Spleen (tissue), 13 donors: ENCODE measurements at places on chromosomes 4 and X. TPM values are rescaled to one million over a fixed set of nuclear protein-coding genes. Genes with fewer than 3 reads are reported as not detected.
A peak's percentile ranks its signal among the peaks of the same experiment; 100 is the strongest.

The BLTP1 gene
- polyA plus RNA-seq = 15.4 TPM

The XG gene
- polyA plus RNA-seq = 0.22 TPM

DNA sequence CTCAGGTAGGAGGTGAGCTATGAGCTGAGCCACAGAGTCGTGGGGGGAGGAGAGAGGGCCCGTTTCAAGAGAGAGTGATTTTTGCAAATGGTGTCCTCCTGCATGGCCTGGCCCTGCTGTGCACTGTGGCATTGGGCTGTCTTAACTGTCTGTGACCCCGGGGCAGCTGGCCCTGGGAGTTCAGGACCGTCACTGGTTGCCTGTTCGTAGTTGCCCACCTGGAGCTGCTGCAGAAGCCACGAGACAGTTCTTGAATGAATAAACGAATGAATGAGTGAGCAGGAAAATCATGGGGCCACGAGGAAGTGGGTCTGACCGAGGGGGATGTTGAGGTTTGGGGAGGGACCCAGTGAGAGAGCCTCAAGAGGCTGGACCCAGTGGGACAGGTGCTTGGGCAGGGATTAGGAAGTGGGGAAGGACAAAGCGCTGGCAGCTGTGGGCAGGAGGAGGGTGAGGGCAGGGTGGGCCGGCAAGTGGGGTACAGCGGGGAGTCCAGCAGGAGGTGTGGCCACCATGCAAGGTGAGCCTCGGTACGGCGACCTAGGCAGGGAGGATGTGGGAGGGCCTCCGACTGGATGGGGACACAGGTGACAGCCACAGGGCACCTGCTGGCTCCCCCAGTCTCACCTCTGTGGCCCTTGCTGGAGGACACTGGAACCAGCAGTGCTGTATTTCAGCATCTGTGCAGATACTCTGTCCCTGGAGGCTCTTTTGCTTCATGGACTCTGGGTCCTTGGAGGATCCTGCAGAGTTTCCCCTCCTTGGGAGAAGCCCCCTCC, 10.2 kb downstream of the RGS12 start:
- peak; percentile 73 for DNase-seq

GRCh38 chr4:40043786-40044185, 12.9 kb upstream of the N4BP2 start:
- peak; percentile 46 for DNase-seq

- DNase-seq = no peak
Observed at GRCh38 chr4:3445111-3445820, 3.5 kb downstream of the HGFAC start.

GRCh38 chr4:91681091-91681490, 622.7 kb upstream of the GRID2 start:
- DNase-seq = no peak

DNA sequence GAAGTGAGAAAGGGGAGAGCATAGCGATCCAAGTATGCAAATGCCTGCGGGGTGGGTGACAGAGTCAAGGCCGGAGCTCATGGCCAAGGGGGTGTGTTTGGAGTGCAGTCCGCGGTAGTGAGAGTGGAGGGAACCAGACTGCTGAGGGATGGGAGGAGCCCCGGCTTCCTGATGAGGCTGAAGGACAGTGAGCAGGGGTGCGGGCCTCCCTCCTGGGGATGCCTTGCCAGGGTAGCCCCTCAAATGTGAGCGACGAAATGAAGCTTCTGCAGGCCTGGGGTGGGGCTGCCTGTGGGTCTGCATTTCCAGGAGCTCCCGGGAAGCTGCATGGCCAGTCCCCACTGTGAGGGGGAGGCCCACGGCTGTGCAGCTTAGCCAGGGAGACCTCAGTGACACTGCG, 45.0 kb downstream of the PSAPL1 start:
- DNase-seq = peak; percentile 40

DNA sequence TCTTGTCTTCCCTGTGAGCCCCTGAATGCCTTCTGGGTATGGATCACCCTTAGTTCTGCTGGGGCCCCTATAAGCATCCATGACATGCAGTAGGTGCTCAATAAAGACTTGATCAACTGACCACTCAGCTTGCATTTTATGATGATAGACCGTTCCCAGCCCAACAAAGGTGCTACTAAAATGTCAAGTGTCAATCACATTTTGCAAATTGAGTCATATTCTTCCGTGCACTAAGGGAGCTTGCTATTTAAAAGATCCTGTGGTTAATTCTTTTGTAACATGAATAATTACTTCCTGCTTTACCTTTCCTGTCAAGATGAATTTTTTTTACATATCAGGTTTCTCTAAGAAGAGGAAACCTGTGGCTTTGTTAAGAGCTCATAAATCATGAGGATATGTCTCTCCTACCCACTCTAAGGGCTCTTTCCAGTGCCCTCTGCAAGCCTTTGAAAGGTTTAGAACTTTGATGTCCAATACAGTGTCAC, 47.6 kb downstream of the SH3KBP1 start:
- no peak for DNase-seq

DNA sequence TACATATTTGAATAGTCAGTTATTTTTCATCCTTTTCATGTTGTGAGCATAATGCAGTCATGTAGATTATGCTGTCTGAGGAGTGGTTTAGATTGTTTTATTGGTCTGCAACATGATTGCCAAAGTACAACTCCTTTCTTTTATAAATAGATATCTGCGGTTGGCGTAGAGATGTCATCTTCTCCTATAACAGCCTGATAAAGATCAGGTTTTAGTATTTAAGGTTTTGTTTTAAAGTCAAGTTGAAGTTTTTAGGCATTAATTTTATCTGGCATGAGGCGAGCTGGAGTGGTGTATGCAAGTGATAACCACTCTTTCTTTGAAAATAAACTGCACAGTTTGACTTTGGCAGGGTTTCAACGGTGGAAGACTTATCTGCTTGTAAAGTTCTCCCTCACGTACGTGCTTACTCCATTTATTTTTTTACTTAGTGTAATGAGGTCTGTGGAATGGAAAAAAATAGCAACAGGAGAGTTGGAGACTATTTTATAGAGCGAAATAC, 126.3 kb downstream of the FBXO8 start:
- DNase-seq = no peak

- DNase-seq = no peak
Observed at GRCh38 chr4:20480165-20480947, 219.9 kb upstream of the PACRGL start.

GRCh38 chr4:84962102-84962501, 4.4 kb downstream of the WDFY3 start:
- no peak for DNase-seq

- no peak for DNase-seq
Observed at GRCh38 chr4:53043055-53043454, 180.9 kb downstream of the RASL11B start.

The CLDN34 gene
- polyA plus RNA-seq = not detected
